ENCODE measurements at places on chromosomes 4 and X.

GRCh38 chr4:147638942-147639341 is 21.7 kb downstream of the TMEM184C start:
- DNase-seq: no peak

- no peak for DNase-seq
Observed at GRCh38 chr4:13511101-13511500, 27.0 kb upstream of the RAB28 start.

DNA sequence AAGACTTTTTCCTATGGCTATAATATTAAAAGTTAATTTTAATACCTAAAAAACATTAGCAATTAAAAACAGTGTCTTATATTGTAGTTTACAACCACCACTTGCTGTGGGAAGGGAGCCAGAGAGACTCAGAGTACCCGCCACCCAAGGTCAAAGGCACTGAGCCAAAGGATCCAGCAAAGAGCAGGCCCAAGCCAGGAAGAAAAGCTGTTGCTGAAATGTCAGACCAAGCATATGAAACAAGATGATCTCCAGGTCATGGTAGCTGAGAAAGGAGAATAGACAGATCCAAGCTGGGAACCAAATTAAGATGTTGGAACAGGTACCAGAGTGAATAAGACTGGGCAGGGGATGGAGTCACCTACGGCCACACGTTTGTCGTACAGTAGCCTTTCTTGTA is 18.8 kb upstream of the ATOH1 start:
- DNase-seq: no peak

DNA sequence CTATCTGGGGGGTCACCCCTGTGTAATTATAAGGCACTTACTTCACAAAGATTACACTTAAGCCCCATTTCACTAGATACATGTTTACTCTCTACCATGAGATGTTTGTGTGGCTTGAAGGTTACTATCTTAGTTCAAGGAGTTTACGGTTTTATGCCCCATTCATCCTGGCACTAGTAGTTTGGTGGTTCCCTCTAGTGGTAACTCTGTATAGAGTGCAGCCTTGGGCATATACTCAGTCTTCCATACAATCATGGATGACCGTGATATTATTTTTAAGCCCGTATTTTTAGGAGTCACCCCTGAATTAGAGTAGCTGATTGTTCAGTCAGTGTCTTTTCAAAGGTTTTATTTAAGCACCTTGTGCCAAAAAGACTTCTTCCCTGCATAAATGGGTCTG is 109.9 kb upstream of the FAM47C start:
- no peak for DNase-seq

DNA sequence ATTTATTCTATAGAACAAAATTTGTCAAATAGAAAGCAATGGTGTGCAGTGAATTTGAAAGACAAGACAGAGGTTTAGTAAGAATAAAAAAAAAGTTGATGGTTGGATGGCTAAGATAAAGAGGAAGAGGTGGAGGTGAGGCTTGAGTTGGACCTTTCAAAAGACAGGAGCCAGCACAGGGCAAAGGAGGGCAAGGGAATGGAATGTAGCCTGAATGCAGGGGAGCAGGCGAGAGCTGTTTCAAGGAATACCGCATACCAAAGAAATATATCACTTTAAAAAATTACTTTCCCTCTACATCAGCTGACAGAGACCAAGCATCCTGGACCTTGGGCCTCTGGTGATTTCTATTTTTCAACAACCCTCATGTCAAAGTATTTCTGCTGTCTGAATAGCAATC is 38.0 kb upstream of the CXXC4 start:
- DNase-seq: no peak

GRCh38 chr4:178595500-178596138 is 1153.4 kb upstream of the AGA start:
- no peak for DNase-seq

GRCh38 chr4:156607478-156607857 is 364.1 kb downstream of the PDGFC start:
- no peak for DNase-seq

DNA sequence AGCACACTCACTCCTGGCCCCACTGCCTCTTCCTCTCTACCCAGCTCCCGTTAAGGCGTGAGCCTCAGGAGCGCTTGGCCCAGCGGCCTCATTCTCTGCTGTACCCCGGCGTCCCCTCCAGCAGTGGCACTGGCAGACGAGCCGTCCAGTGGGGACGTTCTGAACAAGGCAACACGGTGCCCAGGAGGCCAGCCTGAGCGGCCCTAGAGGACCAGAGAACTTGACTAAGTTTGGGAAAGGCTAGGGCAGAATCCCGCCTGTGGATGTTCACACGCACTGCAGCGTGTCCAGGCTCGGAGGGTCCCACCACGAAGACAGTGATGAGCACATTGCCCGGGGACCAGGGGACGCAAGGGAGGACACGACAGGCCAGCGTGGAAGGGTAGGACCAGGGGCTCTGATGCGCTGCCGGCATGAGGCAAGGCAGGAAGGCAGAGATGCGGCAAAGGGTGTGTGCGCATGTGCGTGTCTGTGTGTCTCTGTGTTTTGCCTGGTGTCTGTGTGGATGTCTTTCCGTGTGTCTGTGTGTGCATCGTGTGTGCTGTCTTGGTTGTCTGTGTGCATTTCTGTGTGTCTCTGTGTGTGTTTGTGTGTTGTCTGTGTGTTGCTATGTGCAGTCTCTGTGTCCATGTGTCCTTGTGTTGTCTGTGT is 89.4 kb downstream of the ABLIM2 start:
- no peak for DNase-seq

GRCh38 chr4:36966756-36967460 is 277.6 kb upstream of the NWD2 start:
- no peak for DNase-seq

DNA sequence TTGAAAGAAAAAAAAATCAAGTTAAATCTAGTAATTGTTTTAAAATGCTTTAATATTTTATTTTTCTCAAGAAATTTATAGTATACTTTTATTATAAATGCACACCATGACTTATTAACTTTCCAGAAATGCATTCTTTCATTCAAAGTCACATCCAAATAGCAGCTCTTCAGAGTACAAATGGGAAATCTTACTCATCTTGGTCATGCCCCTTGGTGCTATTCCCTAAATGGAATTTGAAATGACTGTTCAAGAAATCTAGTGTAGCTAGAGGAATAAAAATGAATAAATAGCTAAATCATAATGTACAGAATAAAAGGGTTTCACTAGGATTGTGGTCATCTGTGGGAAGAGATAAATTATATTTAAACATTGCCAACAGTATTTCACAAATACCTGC is 1139.7 kb downstream of the PCDH18 start:
- no peak for DNase-seq

GRCh38 chrX:50697691-50698090 is 116.3 kb downstream of the SHROOM4 start:
- DNase-seq: no peak

DNA sequence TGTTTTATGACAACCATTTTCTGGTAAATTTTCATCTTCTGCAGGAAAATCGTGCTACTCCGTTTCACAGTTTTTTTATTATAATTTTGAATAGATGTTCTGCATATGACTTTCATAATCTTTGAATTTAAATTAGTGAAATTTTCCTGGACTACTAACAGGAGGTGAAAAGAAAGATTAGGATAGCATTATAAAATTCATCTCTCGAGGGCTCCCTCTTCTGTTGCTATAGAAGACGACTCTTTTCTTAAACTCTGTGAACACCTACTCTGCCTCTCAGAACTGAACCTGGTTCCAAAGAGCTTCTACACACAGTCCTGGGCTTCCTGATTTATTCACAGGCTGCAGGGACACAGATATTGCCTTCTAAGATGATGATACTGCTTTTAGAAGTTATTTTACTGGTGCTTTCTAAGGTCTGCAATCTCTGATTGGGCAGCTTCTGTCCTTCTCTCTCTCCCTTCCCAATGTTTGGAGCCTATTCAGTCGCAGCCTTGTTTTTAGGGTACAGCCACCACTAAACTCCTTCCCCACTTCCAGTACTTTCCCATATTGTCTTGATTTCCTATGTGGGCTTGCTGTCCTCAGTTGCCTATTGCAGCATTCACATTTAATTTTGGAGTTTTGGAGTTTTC is 10.1 kb upstream of the SAP30 start:
- no peak for DNase-seq

DNA sequence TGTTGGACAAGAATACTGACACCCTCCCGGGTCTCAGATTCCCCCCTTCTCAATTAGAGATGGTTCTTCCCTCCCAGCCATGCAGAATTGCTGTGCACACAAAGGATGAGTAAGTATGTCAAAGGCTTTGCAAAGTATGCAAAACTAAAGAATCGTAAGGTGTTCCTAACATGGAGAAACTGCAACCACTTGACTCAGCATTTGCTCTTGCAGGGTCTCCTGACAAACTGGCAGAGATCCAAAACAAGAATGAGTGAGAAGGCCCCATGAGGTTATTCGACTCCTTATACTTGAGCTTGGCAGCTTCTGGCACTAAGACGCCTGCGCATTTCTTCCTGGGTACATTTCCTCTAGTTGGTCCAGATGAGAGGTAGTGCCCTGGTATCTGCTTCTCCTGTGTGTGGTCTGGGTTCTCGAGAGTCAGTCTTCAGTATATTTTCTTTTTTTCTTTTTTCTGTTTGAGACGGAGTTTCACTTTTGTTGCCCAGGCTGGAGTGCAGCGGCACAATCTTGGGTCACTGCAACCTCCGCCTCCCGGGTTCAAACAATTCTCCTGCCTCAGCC is 8.2 kb downstream of the FAM184B start:
- DNase-seq: no peak

DNA sequence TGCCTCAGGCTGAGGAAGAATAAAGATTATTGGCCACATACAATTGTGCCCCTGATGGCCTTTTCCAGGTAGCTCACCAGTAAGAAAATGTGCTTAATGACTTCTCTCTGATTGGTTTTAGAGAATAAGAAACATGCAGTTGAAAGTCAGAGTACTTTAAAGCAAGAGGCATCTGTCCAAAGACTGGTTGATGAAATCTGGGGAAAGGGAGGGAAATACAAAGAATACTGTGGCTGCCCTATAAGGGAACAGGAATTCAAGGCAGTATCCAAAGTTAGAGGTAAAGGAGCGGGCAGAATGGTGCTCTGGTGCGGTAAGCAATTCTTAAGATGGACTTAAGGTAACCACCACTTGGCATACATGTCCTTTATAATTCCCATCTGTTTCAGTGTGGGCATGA is 11.4 kb downstream of the PBDC1 start:
- no peak for DNase-seq

DNA sequence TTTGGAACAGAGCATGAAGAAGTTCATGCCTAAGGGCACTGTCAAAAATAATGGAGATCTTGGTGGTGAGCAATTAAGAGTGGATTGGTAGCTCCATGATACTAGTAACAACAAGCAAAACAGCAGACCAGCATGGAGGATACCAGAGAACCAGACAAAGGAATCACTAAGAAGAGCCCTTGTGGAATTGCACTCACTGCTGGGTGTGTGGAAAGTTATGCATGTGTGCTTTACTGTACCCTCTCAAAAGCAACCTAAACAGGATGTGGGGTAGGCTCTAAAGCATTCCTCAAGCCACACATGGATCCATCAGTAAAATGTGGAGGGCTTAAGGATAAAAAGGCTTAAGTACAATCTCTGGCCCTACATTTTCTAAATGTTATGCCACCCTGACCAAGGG is 69.5 kb downstream of the AR start:
- no peak for DNase-seq

- DNase-seq: no peak
Observed at GRCh38 chrX:110584083-110584482, 211.5 kb downstream of the CHRDL1 start.

GRCh38 chrX:57821703-57822387 is 88.4 kb downstream of the ZXDA start:
- no peak for DNase-seq

GRCh38 chrX:10052906-10053625 is 85.9 kb downstream of the CLDN34 start:
- DNase-seq: no peak

GRCh38 chr4:85423431-85423830 is 51.5 kb upstream of the ARHGAP24 start:
- no peak for DNase-seq

GRCh38 chrX:15143825-15144121 is 126.1 kb downstream of the ASB9 start:
- no peak for DNase-seq

- DNase-seq: no peak
Observed at GRCh38 chrX:150527108-150527507, 41.3 kb upstream of the MTM1 start.

DNA sequence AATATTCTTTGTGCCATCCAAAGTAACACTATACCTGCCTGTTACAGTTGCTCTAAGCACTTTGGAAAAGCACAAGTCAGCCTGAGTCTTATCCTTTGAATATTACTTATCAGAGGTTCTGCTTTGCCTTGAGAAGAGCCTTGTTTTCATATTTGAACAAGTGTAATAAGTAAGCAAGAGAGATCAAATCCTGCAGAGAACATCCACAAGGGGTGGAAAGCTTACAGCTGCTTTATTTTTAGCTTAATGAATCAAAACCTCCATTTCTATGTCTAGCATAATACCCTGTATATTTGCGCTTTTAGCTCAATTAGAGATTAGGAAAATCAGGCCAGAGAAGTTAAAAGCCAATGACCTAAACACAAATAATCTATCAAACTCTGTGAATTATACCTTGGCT is 139.8 kb downstream of the CDS1 start:
- DNase-seq: no peak

DNA sequence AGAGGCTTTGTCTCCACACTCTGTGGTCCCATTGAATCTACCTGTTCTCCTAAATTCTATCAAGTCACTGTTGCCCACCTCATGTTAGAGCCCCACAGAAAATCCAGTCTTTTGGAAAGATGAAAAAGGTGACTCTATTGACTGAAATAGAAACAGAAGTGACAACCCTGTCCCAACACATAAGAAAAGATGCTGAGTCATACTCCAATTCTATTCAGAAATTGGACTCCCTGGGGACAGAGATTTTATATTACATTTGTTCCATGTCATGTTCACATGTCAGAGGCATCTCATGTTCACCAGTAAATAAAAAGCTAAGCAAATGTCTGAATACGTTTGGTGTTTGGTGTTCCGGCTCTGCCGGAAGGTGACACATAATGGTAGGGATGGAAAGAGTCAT is 2.9 kb upstream of the GRPR start:
- DNase-seq: no peak

- no peak for DNase-seq
Observed at GRCh38 chr4:81622028-81622427, 150.3 kb upstream of the RASGEF1B start.

GRCh38 chr4:125849869-125850268 is 535.1 kb downstream of the FAT4 start:
- DNase-seq: no peak

GRCh38 chr4:55876387-55876786 is 22.9 kb downstream of the EXOC1 start:
- no peak for DNase-seq

DNA sequence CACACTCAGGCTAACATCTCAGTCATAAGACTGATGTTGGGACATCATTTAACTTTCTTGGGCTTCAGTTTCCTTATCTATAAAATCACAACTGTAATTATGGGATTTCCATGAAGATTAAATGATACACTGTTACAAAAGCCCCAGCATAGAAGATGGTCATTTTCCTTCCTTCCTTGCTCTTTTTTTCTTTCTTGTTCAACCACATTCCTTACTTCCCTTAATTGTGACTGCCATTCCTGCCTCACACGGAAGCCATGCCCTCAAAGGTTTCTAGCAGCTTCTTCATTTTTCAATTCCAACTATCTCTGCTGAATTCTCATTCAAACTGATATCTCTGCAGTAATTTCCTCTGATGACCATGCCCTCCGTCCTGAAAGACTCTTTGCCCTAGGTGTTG is 311.8 kb downstream of the PPP3CA start:
- no peak for DNase-seq

All from stimulated activated CD8-positive, alpha-beta memory T cell treated with anti-CD3 and anti-CD28 coated beads, Interleukin-12 subunit alpha, Interleukin-12 subunit beta, amount 100 ng/mL, for 4 hours (primary cell).